Left lobe of liver (tissue), 2 donors: ENCODE measurements at places on chromosomes 6 and 20. TPM values are rescaled to one million over a fixed set of nuclear protein-coding genes. Genes with fewer than 3 reads are reported as not detected.

The FAM217A gene
- not detected for total RNA-seq

The EPPIN gene
- not detected for total RNA-seq

The CLPSL2 gene
- total RNA-seq = not detected

The RUNX2 gene
- total RNA-seq = 0.15 TPM

The TMEM170B gene
- 4.3 TPM for total RNA-seq

The CST4 gene
- total RNA-seq = not detected

The CAGE1 gene
- 0.05 TPM for total RNA-seq

The FNDC1 gene
- total RNA-seq = 0.10 TPM

The GCNT2 gene
- 9.4 TPM for total RNA-seq

The RNF182 gene
- total RNA-seq = 0.05 TPM

The NSFL1C gene
- total RNA-seq = 43.5 TPM

The RSPO3 gene
- total RNA-seq = 1.6 TPM

The HLA-DOA gene
- total RNA-seq = 0.70 TPM

The C20orf202 gene
- total RNA-seq = not detected

The RIMS1 gene
- total RNA-seq = not detected

The BMP7 gene
- 0.38 TPM for total RNA-seq

The HDGFL1 gene
- not detected for total RNA-seq
